Activated T-helper 1 cell treated with anti-CD3 and anti-CD28 coated beads, Interleukin-2, amount 50 U/mL, for 16 hours (primary cell): ENCODE measurements at places on chromosomes 11 and 22.

- no peak for DNase-seq
Observed at GRCh38 chr11:118264569-118265465, 720 bp upstream of the MPZL2 start.

GRCh38 chr22:27719036-27719347, 82.6 kb downstream of the MN1 start:
- no peak for DNase-seq

DNA sequence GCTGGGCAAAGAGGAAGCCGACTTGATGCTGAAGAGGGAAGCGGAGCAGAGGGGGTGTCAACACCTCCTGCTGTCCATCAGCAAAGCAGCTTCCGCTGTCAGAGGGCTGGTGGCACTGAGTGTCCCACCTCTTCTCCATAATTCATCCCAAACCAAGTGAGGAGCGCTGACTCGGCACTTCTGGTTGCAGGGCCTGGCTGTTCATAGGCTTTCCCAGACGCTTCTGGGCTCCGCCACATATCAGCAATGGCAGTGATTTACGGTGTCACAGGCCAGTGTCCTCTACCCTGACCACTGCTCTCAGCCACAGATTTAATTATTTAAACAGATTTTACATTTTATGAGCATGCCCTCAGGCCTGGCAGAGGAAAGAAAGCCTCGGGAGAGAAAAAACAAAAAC, 70.1 kb upstream of the TENM4 start:
- no peak for DNase-seq

DNA sequence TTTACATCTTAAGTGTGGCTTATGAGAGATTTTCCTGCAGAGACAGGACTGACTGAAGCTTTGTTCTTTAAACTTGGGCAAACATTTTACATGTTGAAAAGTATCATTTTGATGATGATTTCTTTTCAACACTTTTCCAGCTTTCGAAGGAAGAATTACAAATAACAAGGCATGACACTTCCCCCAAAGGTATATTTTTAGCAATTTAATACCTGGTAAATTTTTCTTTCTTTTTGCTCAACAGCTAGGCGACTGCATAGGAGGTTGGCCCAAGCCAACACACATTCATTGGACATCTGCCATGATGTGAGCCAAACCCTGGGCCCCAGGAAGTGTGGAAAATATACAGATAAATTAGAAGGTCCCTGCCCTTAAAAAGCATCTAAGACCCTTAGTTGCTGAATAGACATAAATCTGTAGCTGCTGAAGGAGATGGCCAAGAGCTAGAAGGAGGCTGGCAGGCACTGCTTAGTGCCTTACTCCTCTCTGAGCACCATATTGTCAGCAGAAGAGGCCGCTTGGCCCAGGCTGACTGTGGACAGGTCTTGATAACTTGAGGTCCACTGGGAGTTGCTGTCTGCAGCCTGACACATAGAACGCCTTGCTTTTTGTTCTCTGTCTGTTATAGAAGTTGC, 53.3 kb upstream of the CD44 start:
- DNase-seq = no peak

- no peak for DNase-seq
Observed at GRCh38 chr11:95469258-95469657, 238.3 kb upstream of the SESN3 start.

DNA sequence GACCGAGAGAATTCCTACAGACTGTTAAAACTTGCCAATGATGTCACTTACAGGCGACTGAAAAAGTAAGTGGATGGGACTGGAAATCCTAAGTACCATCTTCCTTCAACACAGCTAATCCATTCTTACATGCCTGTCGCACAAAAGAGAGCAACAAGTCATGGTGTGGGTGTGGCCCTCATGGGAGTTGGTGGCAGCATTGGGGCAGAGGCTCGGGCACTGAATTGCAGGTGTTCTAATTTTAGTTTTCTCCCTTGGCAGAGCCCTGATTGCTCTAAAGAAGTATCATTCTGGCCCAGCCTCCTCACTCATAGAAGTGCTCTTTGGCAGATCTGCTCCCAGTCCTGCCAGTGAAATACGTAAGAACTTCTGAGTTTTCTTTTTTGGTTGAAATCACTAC, 4.6 kb downstream of the IGHMBP2 start:
- no peak for DNase-seq

- no peak for DNase-seq
Observed at GRCh38 chr11:71246559-71246958, 5.8 kb downstream of the SHANK2 start.

DNA sequence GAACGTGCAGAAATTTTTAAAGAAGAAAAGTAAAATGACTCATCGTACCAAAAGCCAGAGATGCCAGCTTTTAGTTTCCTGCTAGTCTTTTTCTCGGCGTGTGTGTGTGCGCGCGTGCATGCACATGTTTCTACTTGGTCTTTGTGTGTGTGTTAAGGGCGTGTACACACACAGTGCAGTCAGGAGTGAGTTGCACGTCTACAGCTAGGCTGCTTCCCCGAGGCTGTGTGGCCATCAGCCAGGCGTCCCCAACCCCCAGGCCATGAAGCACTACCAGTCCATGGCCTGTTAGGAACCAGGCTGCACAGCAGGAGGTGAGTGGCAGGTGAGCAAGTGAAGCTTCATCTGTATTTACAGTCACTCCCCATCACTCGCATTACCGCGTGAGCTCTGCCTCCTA, 36.4 kb downstream of the KCNQ1 start:
- no peak for DNase-seq
